ENCODE measurements at places on chromosomes 6 and 20.

DNA sequence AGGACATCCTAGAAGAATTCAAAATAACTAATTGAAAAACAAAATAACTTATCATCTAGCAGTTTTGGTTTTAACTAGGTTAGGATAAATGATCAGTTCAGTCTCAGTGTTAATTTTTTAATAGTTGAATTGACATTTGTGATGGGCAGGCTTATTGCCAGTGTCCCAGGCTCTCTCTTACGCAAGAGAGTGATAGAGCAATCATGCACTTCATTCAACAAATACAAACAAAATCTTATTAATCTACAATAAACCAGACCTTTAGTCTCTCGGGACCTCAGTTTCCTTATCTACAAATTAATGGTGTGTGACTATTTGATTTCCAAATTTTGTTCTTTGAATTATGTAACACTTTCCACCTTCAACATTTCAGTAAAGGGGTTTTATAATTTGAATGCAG is 385.9 kb upstream of the JAG1 start:
- DNase-seq = no peak

- DNase-seq = no peak
Observed at GRCh38 chr6:155974359-155974758, 518.7 kb upstream of the NOX3 start.

DNA sequence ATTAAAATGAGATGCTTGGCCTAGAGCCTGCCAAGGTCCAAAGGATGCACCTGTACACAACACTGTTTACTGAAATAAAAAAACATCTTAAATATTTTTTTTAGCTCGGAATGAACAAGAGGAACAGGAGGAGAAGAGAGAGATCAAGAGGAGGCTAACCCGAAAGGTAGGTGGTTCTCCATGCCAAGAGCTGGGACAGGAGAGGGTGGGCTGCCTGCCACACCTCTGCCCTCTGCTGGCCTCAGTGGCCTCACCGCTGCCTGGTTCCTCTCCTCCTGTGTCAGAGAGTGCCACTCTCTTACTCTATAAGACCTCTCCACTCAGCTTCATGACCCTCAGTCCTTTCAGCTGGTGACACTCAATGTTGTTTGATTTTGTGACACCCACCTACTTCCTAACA is 50.2 kb downstream of the TBC1D7 start:
- no peak for DNase-seq

DNA sequence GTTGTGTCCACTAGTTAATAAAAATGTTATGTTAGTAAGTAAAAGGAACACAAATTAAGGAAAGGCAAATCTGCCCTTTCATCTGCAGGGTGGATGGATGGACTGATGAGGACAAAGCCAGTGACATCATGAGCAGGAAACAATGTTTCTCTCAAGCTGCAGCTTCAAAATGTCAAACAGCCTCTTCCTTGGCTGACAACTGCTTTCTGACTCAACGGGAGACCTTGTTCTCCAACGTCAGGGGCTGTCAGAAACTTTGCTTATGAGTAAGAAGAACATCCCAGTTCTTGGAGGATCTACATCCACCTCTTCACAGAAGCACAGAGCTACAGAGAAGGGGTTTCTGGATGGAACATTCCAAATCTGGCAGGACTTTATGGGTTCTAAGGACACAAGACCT is 6.0 kb downstream of the CST2 start:
- DNase-seq = no peak

DNA sequence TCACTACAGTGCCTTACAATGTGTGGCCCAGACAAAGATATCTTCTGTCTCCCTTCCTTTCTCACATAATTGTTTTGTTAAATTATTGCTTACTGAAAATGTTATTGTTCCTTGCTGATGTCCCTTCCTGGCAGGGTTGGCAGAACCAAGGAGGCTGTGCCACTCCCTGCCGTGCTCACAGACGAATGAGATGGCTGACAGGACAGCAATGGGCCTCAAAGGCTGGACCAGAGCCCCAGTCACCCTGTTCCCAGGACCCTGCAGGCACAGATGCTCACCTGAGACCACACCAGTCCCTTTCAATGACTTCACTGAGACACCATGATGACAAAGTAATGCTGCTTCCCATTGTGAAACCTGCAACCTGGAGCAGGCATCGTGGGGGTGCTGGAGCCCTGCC is 375.1 kb downstream of the HACE1 start:
- no peak for DNase-seq

- DNase-seq = no peak
Observed at GRCh38 chr20:11869641-11870040, 48.1 kb upstream of the BTBD3 start.

- no peak for DNase-seq
Observed at GRCh38 chr6:84442208-84442607, 214.8 kb upstream of the CEP162 start.

DNA sequence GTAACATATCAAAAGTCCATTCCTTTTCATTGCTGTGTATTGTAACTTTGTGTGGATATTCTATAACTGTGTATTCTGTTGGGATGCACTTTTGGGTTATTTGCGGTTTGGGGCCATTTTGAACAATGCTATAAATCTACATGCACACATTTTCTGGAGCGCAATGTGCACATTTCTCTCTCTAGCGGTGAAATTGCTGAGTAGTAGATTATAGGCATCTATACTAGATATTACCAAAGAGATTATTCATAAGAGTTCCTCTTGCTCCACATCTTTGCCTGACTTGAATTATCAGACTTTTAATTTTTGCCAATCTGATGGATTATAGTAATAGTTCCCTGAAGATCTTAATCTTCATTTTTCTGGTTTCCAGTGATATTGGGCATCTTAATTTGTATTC is 18.3 kb upstream of the FRK start:
- DNase-seq = no peak

- DNase-seq = no peak
Observed at GRCh38 chr6:3244003-3244831, 14.5 kb upstream of the PSMG4 start.

DNA sequence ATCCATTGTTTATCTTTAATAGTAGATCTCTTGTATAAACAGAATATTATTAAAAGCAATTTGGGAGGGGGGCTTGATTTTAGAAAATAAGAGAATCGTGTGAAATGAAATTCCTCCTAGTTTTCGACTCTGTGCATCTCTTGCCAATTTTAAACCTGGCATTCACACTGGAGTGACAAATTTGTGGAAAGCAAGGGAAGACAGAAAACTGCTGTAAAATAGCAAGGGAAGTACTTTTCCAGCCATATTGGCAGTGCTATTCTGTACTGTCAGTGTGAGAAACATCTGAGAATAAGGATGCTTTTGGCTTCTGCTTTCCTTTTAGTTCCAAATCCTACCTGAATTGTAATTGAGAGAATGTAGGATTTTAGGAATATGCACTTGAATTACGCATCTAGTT is 40.2 kb downstream of the TOP1 start:
- no peak for DNase-seq

GRCh38 chr6:131103901-131104300 is 31.4 kb upstream of the AKAP7 start:
- no peak for DNase-seq

DNA sequence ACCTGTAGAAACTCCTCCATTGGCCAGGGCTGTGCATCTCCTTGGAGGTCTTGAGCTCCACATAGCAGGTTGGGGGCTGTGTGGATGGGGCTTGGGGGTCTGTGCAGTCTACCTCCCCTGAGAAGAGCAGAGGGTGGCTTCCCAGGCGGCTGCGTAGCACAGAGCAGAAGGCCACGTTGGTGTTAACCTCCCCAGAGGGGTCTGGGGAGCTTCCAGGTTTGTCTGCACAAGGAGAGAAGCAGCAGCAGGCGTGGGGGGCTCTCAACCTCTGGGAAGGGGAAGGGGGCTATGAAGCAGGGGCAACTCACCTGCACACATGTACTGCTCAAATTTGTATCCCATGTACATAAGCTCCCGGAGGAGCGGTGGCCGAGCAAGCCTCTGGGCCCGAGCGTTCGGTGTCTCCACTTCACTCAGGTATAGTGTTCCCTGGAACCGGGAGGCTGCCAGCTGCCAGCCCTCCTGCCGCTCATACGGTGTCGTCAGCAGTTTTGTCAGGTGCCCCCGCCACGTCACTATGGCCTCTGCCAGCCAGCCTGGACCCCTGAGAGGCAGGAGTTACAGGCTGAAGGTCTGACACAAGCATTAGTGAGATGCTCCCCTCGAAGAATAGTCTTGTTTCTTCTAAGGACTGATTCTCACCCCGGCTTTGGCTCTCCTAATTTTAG is 1.2 kb downstream of the DXO start:
- DNase-seq = no peak

DNA sequence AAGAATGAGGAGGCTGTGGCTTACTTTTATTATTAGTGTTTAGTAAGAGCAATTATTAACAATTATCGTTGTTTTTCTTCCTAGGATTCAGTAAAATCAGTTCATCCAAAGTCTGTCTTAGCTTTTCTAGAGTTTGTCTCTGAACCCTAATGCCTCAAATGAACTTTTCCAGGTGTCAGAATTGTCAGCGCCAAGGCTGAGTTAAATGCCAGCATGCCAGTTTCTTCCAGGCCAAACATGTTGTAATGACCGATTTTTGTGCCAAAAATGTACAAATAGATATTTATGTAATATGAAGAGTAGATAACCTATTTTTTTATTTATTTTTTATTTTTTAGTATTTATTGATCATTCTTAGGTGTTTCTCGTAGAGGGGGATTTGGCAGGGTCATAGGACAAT is 66.8 kb upstream of the SCGN start:
- DNase-seq = no peak

DNA sequence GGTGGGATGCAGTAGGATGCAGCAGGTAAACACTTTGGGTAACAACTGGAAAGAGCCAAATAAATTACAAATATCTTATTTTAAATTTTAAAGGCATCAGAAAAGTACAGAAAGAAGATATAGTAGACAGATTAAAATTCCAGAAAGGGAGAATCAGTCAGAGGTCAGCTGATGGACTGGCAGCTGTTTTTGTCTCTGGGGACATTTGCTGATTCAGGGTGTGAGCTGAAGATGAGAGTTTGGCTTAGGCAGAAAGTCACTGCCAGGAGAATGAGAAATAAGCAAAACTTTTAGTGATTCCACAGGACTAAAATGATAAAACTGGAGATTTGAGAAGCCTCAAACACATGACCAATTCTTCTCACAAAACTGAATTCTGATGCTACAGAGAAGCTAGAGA is 39.5 kb downstream of the AHI1 start:
- DNase-seq = no peak

GRCh38 chr6:158061361-158061708 is 79.7 kb downstream of the SYNJ2 start:
- no peak for DNase-seq

GRCh38 chr6:139027620-139028182 is 844 bp upstream of the ABRACL start:
- no peak for DNase-seq

- DNase-seq = no peak
Observed at GRCh38 chr20:20273286-20273685, 94.6 kb upstream of the INSM1 start.

DNA sequence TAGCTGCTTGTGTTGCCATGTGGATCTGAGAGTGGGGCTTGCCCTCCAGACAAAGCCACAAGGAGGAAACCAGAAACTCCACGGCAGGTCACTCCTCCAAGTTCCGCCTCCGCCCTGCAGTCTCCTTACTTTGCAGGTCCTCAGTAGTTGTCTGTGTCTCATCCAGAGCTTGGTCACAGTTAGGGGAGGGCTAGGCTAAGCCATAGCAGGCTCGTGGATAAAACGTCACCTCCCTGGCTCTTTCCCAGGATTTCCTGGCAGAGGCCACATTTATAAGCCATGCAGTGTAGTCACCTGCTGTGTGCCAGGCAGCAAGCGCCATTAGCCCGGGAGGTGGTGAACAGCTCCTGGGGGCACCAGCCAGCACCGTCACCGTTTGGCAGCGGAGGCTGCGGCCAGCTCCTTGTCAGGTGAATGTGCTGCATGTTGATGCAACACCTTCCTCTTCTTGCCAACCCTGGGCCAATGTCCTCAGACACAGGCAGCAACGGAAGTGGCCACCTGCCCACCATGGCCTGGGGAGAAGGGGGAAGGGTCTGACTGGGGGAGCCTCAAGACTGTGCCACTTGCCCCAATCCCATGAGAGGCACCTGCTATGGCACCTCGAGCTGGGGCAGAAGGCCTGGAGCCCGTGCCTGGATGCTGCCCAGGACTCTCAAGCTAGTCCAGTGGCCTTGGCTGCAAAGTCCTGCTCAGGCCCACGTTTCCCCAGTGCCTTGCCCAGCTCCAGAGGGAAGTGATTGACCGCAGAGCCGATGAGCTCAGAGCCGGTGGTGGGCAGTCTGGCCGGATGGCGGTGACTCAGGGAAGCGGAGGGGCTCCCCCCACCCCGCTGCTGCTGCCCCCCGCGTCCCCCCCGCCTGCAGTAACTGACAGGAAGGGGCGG is 39.0 kb upstream of the SLCO4A1 start:
- no peak for DNase-seq

DNA sequence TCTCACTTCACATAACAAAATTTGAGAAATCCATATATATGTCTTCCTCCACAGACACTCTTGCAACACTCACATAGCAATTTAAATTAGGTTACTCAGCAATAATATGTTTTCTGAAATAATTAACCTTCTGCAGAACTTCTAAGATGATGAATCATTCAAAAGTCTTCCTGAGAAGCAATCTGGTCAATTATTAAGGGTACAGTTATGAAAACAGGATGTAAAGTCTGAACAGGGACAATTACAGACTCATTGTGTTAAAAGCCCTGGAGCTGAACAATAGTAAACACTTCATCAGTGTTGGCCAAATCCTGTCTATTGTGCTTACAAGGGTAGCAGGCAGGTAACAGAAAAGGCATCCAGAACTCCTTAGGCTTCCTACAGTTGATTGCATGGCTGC is 75.4 kb downstream of the FILIP1 start:
- DNase-seq = no peak

DNA sequence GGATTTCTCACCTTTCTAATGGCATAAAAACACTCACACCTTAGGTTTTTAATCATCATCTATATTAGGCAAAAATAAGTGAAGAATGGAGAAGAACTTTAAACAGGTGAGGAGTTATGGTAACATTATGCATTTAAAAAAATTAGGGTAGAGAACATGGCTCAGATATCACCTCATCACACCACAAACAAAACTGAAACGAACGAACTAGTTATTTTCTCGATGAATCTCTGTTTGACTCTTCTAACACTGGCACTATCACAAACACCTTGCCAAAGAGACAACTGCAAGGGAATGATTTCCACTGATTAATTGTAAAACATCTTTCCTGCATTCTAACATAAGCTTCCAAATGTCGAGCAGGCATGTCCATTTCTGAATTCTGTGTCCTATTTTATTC is 286.1 kb upstream of the GJE1 start:
- DNase-seq = no peak

DNA sequence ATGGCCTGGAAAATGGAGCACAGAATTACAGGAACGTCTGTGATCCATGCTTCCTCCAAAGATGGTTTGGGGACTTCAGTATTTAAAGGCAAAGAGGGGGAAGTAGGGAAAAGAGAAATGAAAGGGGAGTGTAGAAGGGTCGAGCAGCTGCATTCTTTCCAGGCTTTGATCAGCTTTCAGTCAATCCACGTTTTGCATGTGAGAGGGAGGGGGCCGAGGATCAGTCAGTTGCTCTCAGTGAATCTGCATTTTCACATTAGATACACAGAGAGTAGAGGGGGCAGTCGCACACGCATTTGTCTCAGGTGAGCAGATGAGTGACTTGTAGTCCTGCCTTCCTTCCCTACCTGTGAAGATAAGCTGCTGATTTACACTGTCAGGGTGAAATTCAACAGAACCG is 78.8 kb downstream of the FOXF2 start:
- no peak for DNase-seq

GRCh38 chr6:106128981-106129781 is 43.0 kb downstream of the PRDM1 start:
- DNase-seq = no peak

- DNase-seq = no peak
Observed at GRCh38 chr6:14216946-14217684, 99.5 kb downstream of the CD83 start.
